ENCODE measurements at places on chromosomes 5 and 9.

DNA sequence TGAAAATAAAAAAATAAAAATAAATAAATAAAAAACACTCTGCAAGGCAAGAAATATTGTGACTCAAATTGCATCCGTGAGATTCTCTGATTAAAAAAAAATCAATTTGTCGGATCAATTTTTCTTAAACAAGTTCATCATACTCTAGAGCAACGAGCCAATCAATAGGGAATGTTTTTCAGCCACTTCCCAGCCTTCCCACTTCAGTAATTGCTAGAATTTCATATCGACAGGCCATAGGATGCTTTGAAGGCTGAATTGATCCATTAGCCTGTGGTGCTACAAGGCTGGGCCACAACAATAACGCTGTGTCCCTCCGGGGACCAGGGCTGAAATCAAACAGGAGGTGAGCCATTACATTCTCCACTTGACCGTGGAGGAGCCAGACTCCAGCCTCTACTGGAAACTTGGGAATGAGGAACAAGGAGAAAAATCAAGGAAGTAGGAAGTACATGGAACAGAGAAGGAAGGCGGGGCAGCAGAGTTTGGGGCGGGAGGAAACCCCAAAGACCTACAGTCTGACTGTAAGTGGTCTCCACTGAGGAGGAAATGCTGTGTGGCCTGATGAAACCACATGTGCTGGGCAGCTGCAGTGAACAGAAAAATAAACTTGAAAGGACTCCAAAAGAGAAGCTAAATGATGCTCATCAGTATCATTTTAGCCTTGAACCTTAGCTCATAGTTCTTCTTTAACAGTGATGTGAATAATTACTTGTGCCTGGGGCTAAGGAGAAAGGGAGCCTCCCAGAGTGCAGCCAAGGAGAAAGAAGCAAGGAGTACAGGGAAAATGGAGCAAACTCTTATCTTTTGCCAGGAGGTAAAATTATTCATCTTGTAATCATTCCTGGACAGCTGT is 308.6 kb downstream of the TLE1 start:
- DNase-seq: no peak

DNA sequence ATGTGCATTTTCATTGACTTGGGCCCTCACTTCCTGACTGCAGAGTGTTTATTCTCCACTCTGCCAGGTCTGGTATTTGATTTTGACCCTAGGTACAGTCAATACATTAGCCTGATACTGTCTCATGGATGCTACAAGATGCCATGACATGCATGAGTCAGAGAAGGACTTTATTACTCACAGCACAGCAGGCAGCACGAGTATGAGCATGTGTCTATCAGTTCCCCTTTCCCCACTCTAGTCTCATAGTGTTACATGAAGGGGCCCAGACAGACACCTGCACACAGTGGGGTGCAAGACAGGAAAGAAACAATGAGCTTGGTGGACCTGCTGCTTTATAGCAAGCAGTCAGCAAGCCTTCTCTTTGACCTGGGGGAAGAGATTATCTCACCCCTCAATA is 19.6 kb downstream of the ITGA2 start:
- no peak for DNase-seq

DNA sequence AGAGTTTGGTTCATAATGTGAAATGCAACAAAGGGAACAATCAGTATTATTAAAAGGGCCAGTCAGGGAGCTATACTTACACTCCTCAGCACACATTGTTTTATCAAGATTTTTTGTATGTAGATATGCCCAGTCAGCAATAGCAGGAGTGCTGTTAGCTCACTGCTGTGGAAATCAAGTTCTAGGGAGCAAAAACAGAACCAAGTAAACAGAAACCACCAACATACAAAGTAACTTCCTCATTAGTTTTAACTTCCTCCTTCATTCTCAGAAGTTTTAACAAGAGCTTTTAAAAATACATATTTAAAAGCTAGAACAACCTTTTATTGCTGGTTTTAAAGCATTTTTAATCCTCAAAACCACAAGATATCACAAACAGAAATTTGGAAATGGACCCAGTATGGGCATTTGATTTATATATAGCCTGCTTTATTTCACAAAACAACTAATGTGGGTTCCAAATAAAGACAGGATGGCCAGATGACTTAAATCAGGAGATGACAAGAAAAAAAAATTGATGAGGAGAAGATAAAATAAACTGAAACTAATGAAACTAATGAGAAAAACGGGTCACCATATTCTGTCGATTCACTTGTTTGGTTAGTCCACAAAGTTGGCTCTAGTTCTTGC is 178.5 kb downstream of the ADAMTS12 start:
- no peak for DNase-seq

DNA sequence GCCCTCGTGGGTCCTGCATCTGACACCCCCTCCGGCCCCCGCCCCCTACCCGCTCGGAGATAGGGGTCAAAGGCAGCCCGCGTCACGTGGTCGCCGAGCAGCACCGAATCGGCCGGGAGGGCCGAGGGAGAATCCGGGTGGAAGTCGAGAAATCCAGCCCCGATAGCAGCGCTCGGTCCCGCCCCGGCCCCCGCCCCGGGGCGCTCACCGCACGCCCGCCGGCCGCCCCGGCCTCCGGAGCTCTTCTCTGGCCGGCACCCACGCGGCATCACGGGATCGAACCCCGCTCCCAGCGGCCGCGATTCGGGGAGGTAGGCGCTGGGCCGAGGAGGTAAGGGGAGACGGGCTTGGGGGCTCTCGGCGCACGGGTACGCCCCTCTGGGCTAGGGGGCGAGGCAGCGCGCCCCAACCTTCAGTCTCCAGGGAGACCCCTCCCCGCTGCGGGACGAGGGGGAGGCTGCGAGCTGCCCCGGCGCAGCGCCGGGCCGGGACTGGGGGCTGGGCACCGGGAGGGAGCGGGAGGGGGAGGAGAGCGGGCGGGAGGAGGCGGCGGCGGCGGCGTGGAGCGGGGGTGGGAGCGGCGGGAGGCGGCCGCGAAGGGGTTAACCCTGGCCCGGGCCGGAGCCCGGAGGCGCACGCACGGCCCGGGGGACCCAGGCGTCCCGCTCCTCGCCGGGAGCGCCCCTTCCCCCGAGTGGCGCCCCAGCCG is 22.1 kb upstream of the NDST1 start:
- DNase-seq: no peak

GRCh38 chr9:115098226-115098965 is 19.6 kb downstream of the TNC start:
- DNase-seq: no peak

Measured in NCI-H460 (cell line).